ENCODE measurements at places on chromosomes 11 and 22.

DNA sequence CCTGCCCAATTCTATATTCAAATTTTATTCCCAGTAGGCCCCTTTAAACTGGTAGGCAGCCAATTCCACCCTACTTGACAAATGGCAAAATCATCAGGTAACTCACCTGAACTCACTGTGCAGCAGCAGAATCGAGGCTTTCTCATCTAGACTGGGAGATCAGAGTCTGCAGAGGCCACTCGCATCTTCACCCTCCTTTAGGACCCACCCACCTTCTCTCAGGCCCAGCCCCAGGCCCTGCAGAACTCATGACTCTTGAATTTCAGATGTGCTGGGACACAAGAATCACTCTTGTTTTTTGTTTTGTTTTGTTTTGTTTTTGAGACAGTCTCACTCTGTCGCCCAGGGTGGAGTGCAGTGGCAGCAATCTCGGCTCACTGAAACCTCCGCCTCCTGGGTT, 38.8 kb downstream of the MICAL3 start:
- no peak for DNase-seq

DNA sequence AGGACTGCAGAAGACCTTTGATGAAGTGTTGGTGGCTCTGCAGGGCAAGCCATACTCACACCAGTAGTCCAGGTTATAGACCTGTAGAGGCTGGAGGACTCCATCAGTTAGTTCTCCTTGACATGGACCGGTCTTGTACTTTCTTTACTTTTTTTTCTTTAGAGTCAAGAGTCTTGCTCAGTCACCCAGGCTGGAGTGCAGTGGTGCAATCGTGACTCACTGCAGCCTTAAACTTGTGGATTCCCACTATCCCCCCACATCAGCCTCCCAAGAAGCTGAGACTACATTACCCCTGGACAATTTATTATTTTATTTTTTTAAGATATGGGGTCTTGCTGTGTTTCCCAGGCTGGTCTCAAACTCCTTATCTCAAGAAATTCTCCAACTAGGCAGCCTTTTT, 49.6 kb upstream of the E2F8 start:
- no peak for DNase-seq

GRCh38 chr11:78074756-78075155, 4.9 kb downstream of the NDUFC2 start:
- DNase-seq, result no peak

GRCh38 chr11:44630511-44631210, 65.2 kb downstream of the CD82 start:
- no peak for DNase-seq

- no peak for DNase-seq
Measured at GRCh38 chr11:131964698-131965483, 594.5 kb downstream of the NTM start.

- no peak for DNase-seq
Measured at GRCh38 chr11:85628771-85629341, 463 bp downstream of the TMEM126B start.

DNA sequence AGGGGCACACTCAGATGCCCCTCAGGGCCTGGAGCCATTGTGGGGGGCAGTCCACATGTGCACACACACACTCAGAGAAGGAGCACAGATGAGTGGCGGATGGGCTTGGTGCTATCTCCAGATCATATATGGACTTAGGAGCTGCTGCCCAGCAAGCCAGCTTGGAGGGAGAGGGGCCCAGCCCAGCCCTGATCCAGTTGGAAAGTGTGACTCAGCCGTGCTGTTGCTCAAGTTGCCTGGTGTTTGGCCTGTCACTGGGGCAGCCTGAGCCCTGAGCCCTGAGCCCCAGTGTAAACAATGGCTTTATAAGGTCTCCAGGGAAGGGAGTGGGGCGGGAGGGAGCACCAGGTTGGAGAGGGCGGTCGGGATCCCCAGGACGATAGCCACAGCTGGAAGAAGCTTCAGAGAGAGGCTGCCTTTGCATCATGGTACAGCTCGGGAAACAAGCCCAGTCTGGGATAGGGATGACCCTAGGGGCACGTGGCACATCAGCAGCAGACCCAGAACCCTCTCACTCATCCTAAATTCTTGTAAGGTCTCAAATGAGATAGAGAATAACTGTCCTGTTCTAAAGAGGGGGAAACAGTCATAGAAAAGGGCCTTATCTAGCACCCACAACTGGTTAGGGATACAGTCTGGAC, 4.8 kb downstream of the SELENOM start:
- DNase-seq, result no peak

DNA sequence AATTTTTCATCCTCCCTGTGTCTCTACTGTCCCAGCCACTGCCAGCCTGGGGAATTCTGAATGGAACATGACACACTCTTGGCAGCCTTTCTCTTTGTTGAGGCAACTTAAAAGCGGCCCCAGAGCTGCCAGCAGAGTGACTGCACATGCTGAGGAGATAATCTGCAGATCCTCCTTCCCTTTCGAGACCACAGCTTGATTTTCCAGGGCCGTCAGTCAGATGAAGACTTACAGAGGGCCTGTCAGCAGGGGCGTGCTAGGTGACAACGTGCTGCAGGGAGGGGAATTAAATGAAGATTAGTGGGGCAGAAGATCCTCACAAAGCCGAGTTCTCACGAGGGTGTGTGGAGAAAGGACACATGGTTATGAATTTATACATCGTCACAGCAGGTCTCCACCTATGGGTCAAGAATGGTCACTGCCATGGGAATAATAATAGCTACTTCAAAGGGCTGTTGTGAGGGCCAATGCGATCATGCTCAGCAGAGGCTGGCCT, 193.5 kb upstream of the PITPNB start:
- no peak for DNase-seq

GRCh38 chr11:46914363-46914762, 4.0 kb downstream of the LRP4 start:
- DNase-seq, result no peak

- no peak for DNase-seq
Measured at GRCh38 chr11:85575388-85575787, 51.8 kb downstream of the DLG2 start.

DNA sequence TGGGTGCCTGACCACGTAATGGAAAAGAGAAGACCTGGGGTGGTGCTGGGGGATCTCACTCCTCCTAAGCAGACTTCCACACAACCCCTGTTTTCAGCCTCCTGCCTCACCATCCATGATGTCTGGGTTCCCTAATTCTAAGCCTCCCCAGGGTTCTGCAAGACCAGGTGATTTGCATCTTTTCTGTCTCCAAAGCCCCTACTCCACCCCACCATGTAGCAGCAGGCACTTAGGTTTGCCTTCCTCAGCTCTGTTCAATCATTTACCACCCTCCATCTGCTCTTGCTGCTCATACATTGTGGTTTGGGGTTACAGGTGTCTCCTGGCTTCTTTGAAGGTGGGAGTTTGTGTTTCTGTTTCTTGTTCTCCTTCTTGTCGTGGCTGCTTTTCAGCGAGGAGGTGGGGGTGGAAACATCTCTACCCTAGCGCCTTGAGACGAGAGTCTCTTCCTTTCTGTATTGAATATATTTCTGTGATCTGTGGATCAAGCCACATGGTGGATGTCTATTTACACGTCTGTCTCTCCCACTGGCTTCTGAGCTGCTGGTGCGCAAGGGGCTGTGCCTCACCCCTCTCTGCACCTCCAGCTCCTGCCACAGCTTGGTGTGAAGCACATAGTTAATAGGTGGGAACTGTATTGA, 6.6 kb upstream of the SSTR3 start:
- DNase-seq, result no peak

- DNase-seq, result no peak
Measured at GRCh38 chr22:27574002-27574366, 227.6 kb downstream of the MN1 start.

DNA sequence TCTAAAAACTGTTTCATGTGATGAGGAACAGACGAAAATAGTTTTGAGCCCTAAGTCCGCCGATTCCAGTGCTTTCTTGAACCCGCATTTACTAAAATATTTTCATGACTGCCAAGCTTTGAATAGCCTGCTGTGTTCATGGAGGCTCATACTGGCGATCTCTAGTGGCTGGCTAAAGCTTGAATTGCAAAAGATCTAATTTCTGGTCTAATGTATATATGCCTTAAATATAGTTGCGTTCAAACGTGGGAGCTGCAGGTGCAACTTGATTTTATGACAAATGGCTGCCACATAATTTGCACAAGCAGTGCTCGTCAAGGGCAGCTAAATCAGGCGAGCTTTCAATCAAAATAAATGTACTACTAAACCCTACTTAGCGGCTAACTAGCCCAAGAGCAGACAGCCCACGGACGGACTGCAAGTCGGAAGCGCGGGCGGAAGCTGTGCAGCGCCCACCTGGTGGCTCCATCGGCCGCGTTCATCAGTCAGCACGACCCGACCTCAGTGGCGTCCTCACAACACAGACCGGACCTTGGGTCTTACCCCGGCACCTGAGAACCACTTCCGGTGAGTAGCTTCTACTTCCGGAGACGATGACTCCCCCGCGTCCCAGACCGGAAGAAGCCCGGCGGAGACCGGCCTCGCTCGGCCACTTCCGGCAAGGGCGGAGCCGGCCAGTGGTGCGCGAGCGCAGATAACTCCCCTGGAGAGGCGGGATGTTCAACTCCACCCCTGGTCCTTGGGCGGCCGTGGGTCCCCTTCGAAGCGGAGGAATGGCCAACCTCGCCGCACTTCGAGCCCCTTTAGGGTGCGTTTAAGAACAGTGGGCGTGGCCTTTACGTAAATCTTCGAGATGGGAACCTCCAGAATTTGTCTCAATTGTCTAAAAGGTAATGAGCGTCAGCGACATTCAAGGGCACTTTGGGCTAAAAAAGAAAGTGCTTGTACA, 6.1 kb downstream of the RPL27A start:
- DNase-seq, result peak; percentile 71

DNA sequence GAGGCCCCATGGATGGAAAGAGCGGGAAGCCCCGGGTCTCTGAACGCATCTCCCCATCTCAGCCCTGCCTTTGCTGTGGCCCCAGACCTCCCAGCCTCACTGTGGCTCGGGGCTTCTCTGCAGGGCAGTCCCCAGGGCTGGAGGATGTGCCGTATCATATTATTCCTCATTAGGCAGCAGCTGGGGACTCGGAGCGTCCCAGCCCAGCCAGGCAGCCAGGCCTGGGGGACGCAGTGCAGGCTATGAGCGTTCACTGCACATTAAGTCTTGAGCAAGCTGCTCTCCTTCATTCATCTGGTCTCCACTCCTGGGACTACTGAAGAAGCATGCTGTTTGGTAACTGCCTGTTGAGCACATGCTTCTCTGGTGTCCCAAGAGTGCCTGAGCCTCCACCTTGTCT, 226.8 kb upstream of the TBCEL start:
- DNase-seq, result no peak

- no peak for DNase-seq
Measured at GRCh38 chr11:11748706-11749365, 92.9 kb upstream of the USP47 start.

- no peak for DNase-seq
Measured at GRCh38 chr11:121137005-121137404, 36.0 kb downstream of the TECTA start.

DNA sequence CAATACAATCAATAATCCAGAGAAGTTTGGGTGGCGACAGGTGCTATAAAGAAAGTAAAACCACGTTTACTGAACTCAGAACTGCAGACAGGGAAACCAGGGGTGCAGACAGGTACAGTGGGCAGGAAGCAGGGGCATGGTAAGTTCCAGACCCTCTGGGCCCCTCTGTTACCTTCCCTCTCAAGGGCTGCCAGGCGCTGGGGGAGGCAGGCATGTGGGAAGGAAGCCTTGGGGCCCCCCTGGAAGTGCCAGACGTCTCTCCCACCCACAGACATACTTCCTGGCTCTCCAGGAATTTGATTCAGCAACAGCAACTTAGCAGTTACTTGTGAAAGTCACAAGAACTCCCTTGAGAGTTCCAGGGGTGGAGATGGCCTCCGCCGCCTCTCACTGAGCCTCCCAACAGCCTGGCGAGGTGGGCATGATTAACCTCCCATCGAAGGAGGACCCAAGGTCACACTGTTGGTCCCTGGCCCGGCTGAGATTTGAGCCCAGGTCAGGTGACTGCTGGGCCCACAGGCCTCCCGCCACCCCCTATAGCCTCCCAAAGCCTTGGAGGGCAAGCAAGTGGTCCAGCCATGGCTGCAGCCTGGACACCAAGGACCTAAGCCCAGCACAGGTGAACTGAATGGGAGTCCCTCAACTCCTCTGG, 14.1 kb upstream of the TSKU start:
- no peak for DNase-seq

DNA sequence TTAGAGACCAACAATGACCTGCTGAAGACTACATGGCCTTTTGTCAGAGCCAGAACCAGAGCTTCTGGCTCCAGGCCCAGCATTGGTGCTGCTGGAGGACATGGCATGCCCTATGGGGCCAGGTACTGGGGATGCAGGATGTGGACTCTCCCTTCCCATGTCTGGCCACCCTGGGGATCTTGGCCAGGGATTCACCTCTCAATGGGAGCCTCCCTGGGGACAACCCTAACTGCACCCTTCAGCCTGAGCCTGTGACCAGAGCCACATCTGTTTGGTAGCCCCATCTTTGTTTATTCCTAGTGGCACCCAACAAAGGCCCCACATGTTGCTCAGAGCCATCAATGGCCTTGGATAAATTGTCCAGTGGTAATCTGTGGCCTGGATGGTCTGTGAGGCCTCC, 5.8 kb downstream of the KLHL35 start:
- DNase-seq, result no peak

DNA sequence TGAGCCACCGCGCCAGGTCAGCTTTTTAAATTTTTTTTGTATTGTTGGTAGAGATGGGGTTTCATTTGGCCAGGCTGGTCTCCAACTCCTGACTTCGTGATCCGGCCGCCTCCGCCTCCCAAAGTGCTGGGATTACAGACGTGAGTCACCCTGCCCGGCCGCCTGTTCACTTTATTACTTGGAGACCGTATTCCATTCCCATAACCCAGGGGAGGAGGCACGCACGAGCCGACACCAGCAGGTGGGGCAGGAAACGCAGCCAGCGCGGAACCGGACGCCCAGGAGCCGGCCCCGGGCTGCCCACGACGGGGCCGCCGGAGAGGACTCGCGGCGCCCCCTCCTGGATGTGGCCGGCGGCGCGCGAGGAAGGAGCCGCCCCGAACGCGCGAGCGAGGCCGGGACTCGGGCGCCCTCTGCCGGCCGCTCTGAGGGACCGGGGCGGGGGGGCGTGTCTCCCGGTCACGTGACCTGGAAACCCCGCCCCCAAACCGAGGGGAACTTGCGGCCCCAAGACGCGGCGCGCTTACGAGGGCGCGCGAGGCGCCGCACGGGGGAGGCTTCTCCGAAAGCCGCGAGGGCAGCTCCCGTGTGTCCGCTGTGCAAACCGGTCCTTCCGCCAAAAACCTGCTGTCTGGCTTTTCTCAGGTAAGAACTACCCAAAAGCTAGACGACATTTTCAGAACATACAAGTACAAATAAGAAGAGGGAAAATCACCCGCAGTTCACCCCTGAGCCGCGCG, 11.6 kb upstream of the RNH1 start:
- DNase-seq, result no peak

- peak; percentile 67 for DNase-seq
Measured at GRCh38 chr11:75429902-75430713, 2.9 kb downstream of the KLHL35 start.

- DNase-seq, result no peak
Measured at GRCh38 chr22:49705216-49705971, 122.3 kb downstream of the BRD1 start.

- no peak for DNase-seq
Measured at GRCh38 chr11:130487924-130488815, 39.7 kb downstream of the ADAMTS15 start.

- no peak for DNase-seq
Measured at GRCh38 chr22:24066865-24067264, 55.8 kb downstream of the CABIN1 start.

GRCh38 chr11:104705490-104706190, 192.6 kb downstream of the CASP12 start:
- no peak for DNase-seq
